ENCODE measurements at places on chromosomes 16 and 17.

- no peak for DNase-seq
Measured at GRCh38 chr17:5583426-5584382, 605 bp downstream of the NLRP1 start.

DNA sequence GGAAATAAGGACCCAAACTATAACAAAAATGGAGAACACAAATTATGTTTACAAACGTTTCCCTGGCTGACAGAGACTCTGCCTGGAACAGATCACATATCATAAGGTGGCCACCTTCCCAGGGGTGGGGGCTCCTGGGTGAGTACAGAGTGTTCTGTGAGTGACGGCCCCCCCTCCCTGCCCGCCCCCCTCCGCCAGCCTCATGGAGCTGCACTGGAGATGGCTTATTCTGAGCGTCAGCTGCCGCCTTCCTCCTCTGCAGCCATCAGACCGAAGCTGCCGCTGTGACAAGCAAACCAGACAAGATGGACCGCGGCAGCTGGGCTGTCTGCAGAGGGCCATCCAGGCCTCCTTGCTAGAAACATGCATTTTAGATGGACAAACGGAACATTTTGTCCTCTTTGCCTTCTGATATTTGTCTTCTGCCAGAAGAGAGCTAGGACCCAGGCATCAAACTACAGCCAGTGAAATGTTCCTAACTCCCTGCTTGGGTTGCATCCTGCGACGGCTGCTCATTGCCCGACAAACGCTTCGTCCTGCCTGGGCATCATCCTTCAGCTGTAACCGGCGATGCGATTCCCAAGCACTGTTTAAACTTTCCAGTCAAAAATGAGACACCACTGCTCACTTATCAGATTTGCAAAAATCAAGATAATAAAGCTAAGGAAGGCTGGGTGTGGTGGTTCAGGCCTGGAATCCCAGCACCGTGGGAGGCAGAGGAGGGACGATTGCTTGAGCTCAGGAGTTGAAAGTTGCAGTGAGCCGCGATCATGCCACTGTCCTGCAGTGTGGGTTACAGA, 15.3 kb upstream of the RPTOR start:
- no peak for DNase-seq

- no peak for DNase-seq
Measured at GRCh38 chr17:31248986-31249834, 47.8 kb downstream of the OMG start.

DNA sequence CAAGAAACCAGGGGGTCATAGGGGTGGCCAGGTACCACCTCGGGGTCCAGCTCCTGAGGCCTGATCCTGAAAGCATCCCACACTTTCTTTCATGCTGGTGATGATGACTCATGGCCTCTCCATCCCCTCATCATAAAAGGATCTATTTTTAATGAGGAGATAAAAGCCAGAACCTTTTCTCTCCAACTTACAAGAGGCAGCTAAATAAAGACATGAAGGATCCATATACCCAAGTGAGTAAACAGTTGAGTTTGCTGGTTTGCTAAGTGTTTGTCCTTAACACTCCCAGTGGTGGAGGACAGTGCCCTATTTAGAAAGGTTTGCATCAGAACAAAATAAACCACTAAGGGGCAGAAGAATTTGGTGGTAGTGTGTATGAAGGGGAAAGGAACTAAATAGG, 383.8 kb downstream of the GRIN2A start:
- DNase-seq: no peak

All from cortex of kidney (tissue), 1 donor.